ENCODE measurements at places on chromosomes 7 and 10. TPM values are rescaled to one million over a fixed set of nuclear protein-coding genes. Genes with fewer than 3 reads are reported as not detected.

- DNase-seq = peak; percentile 99
Measured at GRCh38 chr10:15168786-15169554, 477 bp upstream of the NMT2 start.

- no peak for DNase-seq
Measured at GRCh38 chr7:50203521-50203920, 101.0 kb upstream of the IKZF1 start.

- DNase-seq = no peak
Measured at GRCh38 chr10:52903397-52903938, 130.9 kb upstream of the MBL2 start.

- no peak for DNase-seq
Measured at GRCh38 chr10:34627331-34627730, 187.8 kb downstream of the PARD3 start.

- no peak for DNase-seq
Measured at GRCh38 chr7:31494421-31494820, 19.5 kb upstream of the ITPRID1 start.

DNA sequence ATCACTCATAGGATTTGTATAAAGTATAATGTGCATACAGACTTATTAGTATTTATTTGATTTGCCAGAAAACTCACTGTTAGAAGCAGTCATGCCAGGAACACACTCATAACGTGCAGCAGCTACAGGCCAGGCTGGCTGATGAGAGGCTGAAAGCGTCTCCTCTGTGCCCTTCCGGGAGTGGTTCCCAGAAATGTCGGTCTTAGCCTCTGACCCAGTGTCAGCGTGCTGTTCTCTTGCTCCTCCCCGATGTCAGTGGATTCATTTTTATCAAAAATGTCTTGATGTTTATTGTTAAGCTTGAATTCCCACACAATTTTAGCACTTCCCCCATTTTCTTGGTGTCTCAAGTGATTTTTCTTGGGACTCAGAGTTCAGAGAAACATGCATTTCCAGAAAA, 33.3 kb upstream of the GARS1 start:
- DNase-seq = no peak

DNA sequence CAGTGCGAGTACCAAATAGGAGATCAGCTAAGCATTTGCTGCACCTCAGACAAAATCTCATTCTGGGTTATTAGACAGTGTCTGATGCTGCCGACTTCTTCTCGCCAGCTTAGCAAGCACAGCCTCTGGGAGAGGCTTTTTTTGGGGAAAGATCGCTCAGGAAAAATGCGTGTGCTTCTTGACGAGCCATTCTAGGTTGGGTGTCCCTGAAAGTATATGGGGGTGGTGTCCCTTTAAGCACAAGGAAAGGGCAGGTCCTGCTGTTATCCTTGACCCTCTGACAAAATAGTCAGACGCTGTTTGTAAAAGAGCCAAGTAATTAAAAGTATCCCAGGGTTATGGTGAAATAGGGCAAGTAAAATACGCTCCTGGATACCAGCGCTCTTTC, 540.1 kb upstream of the FZD8 start:
- DNase-seq = no peak

Gene AMZ1
- polyA plus RNA-seq = 1.4 TPM

Gene DUS4L
- 5.4 TPM for polyA plus RNA-seq

Gene FANK1
- polyA plus RNA-seq = 5.5 TPM

Gene GTF2IRD1
- 46.7 TPM for polyA plus RNA-seq

Gene EVX1
- 0.95 TPM for polyA plus RNA-seq

Gene TSPAN15
- 58.5 TPM for polyA plus RNA-seq

Gene TMEM176A
- 343 TPM for polyA plus RNA-seq

Gene GRID1
- 0.07 TPM for polyA plus RNA-seq

All from hepatocyte (in vitro differentiated cells).